ENCODE measurements at places on chromosomes 13 and 19.
A peak's percentile ranks its signal among the peaks of the same experiment; 100 is the strongest.

DNA sequence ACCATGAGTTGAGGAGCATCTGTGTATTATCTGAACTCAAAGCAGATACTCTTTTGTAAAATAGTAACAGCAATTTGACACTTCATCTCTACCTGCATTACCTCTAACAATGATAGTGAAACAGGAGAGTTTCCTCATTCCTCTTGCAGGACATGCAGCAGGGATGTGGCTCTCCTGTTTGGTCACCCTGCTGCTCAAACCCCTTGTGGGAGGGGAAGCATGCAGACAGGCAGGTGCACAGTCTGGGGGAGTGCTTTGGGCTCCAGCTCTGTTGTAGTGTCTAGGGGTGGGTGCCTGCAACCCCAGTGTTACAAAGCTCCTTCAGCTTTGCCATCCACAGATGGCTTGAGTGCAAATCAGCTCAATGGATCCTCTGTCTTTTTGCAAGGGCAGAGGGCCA is 827.6 kb downstream of the DACH1 start:
- no peak for DNase-seq

DNA sequence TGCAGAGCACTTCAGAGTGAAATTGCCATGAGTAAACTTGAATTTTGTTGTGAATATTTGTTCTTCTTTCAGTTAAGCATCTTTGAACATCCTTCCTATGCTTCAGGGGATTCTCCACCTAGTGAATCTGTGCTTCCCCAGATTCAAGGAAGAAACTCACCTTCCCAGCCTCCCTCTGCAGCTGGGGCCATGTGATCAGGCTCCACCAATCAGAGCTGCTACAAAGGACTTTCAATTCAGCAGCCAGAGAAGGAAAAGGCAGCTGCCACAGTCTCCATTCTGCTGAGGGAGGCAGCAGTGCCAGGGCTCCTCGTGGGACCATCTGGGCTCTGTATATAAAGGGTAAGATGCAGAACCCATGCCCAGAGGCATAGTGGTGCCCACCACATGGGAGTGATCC is 89.7 kb upstream of the SIAH3 start:
- peak; percentile 8 for DNase-seq

DNA sequence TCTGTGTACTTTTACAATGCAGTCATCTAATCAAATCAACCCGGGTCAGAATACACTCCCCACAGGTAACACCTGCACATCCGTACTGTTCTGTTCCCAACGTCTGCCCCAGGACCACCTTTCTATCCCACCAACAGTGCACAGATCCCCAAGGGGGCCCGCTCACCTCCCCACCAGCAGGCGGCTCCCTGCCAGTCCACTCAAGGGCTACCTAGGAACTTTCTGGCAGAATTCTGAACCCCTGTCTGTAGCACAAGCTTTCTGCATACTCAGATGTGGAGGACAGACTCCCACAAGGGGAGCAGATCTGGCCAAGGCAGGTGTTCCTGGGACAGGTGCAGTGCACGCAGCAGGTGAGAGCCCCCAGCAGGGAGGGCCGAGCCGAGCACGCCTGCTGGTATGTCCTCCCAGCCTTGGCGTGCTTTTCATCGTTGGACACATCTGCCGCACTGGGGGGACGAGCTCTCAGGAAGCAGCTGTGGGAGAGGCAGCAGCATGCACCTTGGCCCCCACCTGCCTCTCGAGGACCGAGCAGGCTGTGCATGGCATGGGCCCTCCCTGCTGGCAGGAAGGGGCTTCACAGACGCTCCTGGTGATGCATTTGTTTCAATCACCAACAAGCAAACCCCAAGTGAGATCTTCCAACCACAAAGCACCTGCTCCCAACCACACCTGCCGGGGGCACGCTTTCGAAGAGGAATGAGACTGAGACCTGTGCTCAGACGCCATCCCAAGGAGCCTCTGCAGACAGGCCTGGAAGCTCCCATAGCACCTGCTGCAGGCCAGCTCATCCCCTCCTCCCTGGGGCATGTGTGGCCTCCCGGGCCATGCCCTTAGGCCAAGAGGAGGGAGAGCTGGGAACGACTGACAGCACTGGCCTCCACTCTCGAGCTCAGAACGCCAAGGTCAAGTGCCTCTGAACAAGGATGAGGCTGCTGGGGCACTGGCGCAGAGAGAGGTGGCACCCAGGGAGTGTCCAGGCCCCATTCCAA is 35.9 kb downstream of the RAB20 start:
- no peak for DNase-seq

DNA sequence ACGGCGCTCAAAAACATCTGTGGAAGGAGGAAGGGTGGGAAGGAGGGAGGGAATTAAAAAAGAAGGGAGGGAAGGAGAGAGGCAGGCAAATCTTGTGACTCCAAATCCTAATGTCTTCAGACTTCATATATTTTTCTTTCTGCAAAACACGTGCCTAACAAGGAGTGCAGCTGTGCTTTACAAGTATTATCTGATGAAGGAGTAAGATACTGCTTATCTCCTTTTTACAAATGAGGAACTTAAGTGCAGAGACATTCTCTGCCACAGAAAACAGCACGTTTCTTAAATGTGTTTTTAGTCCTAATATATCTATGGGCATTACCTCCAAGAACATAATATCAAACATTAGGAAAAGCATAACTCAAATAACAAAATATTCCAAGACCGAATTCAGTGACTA is 6.5 kb downstream of the FLT3 start:
- no peak for DNase-seq

GRCh38 chr19:50167314-50167721 is 4.2 kb upstream of the IZUMO2 start:
- DNase-seq, result no peak

GRCh38 chr13:26971990-26972887 is 199.4 kb downstream of the USP12 start:
- DNase-seq, result peak; percentile 46

DNA sequence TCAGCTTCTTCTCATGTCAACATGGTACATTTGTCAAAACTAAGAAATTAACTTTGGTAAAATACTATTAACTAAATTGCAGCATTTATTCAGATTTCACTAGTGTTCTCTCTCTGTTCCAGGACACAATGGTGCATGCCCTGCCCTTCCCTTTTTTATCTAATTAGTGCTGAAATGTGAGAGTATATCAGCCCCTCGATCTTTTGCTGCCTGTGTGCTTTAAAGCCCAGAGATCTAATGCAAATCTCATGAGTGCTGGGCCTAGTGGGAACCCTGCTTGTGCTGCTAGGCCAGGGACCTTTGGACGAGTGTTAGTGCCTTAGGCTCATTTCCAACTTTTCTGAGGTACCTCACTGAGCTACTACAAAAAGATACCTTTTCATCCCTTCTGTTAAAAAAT is 221.1 kb upstream of the EDNRB start:
- no peak for DNase-seq

- no peak for DNase-seq
These were observed 7.5 kb upstream of the C2CD4C start for GRCh38 chr19:416416-416815.

GRCh38 chr13:103067751-103068555 is 1.7 kb upstream of the SLC10A2 start:
- no peak for DNase-seq
